ENCODE measurements at places on chromosomes 1 and 21.

DNA sequence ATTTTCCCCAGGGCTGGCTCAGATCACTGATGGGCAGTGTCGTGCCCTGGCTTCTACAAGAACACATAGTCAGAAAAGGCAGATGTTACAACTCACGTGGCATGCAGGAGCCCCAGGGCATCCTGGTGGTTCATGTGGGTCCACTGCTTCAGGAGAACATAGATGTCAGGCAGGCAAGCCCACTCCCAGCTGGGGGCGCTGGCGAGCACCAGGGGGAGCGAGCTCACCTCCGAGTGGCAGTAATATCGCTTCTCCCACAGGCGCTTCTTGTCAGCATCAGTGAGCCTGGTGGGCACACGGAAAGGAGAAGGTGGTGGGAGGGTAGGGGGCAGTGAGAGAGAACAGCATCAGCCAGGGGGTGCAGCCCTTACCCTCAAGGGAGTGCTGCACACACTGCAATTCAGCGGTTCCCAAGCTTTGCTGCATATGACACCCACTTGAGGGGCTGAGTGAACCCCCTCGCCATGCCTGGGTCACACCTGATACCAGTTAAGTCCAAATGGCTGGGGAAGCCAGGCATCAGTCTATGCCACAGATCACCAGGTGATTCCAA is 34.3 kb upstream of the PPP1R15B start:
- peak; percentile 18 for DNase-seq

DNA sequence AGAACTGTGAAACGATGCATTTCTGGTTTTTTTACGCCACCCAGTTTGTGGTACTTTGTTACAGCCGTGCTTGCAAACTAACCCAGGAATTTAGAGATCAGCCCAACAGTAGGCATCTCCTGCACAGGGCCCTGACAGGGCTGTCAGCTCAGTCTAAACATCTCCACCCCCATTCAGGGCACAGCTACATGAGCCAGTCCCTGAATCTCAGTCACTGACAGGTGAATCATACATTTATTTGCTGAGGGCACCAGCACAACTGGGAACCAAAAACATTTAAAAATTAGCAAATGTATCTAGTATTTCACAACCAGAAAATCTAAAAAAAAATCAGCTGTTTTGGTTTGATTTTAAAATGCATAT is 30.7 kb downstream of the PRDX6 start:
- no peak for DNase-seq

GRCh38 chr1:59317780-59318179 is 20.9 kb downstream of the FGGY start:
- DNase-seq = no peak

GRCh38 chr1:60922304-60922703 is 160.1 kb upstream of the NFIA start:
- DNase-seq = no peak

DNA sequence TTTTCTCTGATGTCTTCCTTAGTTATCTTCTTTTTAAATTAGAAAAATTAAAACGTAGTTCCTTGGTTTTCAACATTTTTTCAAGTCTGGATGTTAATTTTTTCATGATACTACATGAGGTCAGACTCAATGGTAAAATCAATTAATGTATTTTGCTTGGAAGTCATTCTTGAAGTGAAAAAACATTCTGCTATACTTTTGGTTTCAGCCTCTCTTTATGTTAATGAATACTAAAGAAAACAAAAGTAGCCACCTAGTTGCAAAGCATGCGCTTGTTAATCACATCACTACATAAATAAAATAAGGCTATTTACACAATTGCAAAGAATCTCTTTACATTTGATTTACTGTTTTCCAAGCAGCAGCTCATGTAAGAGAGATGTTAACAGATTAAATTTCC is 170.4 kb downstream of the LIPI start:
- DNase-seq = no peak

- no peak for DNase-seq
Observed at GRCh38 chr1:110520827-110521226, 1.9 kb upstream of the KCNA10 start.

DNA sequence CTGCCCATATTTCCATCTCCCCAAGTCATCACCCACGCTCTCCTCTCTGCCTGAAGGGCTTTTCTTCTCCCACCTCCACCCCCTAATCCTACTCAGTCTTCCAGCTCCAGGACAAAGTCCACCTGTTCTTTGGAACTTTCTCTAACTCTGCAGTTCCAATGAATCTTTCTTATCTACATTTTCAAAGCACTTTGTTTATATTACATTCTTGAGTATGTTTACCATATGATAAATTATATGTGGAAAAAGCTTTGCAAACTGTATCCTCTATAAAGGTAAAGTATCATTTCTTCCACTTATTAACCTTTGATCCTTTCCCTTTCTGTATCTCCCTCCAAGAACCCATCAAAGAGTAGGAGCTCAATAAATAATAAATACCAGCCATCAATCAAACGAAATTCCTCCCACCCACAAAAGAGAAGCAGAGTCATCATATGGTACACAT is 39.7 kb downstream of the TTC13 start:
- no peak for DNase-seq

GRCh38 chr1:36342426-36343185 is 19.2 kb upstream of the EVA1B start:
- peak; percentile 49 for DNase-seq

GRCh38 chr1:54280651-54281050 is 80.7 kb downstream of the MRPL37 start:
- DNase-seq = no peak
